CD8-positive, alpha-beta memory T cell (primary cell): ENCODE measurements at places on chromosomes 1 and 21.

- H3K36me3 ChIP-seq: no peaks in the 10 kb centered on the region
- no peak for DNase-seq
- no peaks in the 10 kb centered on the region for H3K27me3 ChIP-seq
- H3K4me3 ChIP-seq: no peak overlapping the region
These were observed 7.4 kb downstream of the DSCAM start for GRCh38 chr21:40839521-40839920.

- no peak overlapping the region for H3K27ac ChIP-seq
- H3K4me3 ChIP-seq: peak overlapping the region; percentile 81
These were observed 1.5 kb downstream of the TNFRSF25 start for GRCh38 chr1:6464514-6464836.

DNA sequence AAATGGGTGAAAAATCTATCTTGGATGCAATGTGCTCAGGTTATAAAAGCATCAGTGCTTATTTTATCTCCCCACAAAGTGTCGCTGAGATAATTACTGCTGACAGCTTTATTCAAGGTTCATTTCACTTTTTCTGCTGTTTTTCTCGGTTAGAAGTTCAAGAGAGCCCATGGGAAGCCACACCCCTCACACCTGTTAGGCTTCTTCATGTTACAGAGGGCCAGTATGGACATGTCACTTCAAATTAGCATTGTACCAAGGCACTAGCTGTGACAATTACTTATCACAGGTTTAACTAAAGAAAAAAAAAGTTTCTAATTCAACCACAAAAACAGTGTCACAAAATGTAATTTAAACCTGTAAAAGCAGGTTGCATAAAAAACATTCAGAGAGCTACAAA, 187.3 kb upstream of the DMRTA2 start:
- H3K4me1 ChIP-seq: no peaks in the 10 kb centered on the region
- no peak overlapping the region for H3K27ac ChIP-seq
- no peaks in the 10 kb centered on the region for H3K27me3 ChIP-seq
- no peak overlapping the region for H3K4me3 ChIP-seq
- DNase-seq: no peak
- no peaks in the 10 kb centered on the region for H3K36me3 ChIP-seq

- H3K4me3 ChIP-seq: no peak overlapping the region
- no peak for DNase-seq
- no peaks in the 10 kb centered on the region for H3K4me1 ChIP-seq
- H3K27me3 ChIP-seq: no peaks in the 10 kb centered on the region
These were observed 194.4 kb downstream of the EIF4G3 start for GRCh38 chr1:20982316-20982715.

- H3K4me1 ChIP-seq: no peaks in the 10 kb centered on the region
- no peaks in the 10 kb centered on the region for H3K27me3 ChIP-seq
- H3K4me3 ChIP-seq: no peak overlapping the region
- no peak overlapping the region for H3K27ac ChIP-seq
These were observed 91.1 kb upstream of the UBE2U start for GRCh38 chr1:64112281-64112680.

GRCh38 chr21:25837533-25838265, 102.9 kb downstream of the GABPA start:
- no peak for DNase-seq
- no peak overlapping the region for H3K4me3 ChIP-seq
- no peaks in the 10 kb centered on the region for H3K36me3 ChIP-seq
- no peak overlapping the region for H3K27ac ChIP-seq

DNA sequence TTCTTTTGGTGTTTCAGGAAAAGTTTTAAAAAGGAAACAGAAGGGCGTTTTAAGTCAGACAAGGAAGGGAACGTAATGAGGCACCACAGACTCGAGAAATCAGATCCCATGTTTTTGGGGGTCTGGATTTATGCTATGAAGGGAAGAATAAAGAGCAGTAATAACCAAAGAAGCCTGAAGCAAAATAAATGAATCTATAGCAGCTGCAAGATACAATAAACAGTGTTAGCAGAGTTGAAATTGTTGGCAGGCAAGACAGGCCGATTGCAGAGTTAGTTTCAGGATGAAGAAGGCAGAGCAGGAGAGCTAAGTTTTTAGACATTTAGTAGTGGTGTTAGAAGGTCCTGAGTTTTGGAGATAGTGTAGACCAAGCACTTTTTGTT, 425 bp downstream of the DDR2 start:
- H3K4me3 ChIP-seq: no peak overlapping the region
- H3K27me3 ChIP-seq: no peaks in the 10 kb centered on the region
- H3K27ac ChIP-seq: no peak overlapping the region

- H3K4me3 ChIP-seq: no peak within 1 kb of the TSS
- DNase-seq: no peak
- no peaks in the 10 kb centered on the region for H3K27me3 ChIP-seq
- peaks cover 15% of the 10 kb centered on the region for H3K4me1 ChIP-seq
These were observed at the start of gene ERVH48-1 for GRCh38 chr21:42925114-42925926. Gene ERVH48-1 (minus strand): TSS chr21:42925630. CDS start chr21:42919006, 6,624 bp downstream.

GRCh38 chr1:84581648-84582047, 7.4 kb upstream of the CTBS start:
- H3K4me3 ChIP-seq: no peak overlapping the region
- H3K27me3 ChIP-seq: no peaks in the 10 kb centered on the region
- H3K27ac ChIP-seq: no peak overlapping the region
- DNase-seq: no peak
- H3K4me1 ChIP-seq: no peaks in the 10 kb centered on the region
- H3K36me3 ChIP-seq: no peaks in the 10 kb centered on the region

GRCh38 chr1:198175423-198176170, 18.8 kb downstream of the NEK7 start:
- H3K27me3 ChIP-seq: no peaks in the 10 kb centered on the region
- peaks cover 97% of the 10 kb centered on the region for H3K4me1 ChIP-seq
- H3K27ac ChIP-seq: no peak overlapping the region
- peak overlapping the region; percentile 4 for H3K4me3 ChIP-seq
- no peaks in the 10 kb centered on the region for H3K36me3 ChIP-seq
- no peak for DNase-seq

- no peak overlapping the region for H3K27ac ChIP-seq
- H3K4me3 ChIP-seq: no peak overlapping the region
- DNase-seq: no peak
These were observed 65.6 kb downstream of the HHAT start for GRCh38 chr1:210394281-210394821.

DNA sequence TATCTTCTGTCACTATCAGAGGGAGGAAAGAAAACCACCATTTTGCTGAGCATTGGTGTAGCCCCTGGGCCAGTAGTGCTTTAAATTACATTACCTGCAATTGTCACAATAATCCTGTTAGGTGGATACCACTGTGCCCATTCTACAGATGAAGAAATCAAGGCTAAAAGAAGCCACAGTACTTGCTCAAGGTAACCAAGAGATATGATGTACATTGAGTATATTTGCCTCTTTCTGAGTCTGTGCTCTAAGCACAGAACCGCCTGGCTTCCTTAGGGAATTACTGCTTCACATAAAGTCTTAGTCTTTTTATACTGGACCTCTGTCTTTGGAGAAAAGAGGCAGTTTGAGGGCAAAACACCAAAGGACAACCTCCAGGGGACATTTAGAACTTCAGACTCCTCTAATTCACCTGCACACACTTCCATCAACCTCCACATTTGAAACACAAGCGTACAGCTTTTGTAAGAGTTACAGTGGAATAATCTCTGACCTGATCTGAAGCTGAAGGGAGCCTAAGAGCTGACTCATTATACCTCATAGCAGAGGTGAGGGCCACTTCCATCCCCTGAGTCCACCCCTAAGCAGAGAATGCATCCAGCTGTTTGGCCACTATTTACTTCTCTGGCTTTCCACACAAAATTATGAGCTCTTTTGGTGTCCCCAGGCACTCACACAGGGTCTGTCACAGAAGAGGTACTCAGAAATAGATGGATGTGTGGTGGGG, 61.8 kb downstream of the PLPP3 start:
- no peaks in the 10 kb centered on the region for H3K36me3 ChIP-seq
- H3K4me3 ChIP-seq: no peak overlapping the region
- H3K4me1 ChIP-seq: no peaks in the 10 kb centered on the region
- no peaks in the 10 kb centered on the region for H3K27me3 ChIP-seq

DNA sequence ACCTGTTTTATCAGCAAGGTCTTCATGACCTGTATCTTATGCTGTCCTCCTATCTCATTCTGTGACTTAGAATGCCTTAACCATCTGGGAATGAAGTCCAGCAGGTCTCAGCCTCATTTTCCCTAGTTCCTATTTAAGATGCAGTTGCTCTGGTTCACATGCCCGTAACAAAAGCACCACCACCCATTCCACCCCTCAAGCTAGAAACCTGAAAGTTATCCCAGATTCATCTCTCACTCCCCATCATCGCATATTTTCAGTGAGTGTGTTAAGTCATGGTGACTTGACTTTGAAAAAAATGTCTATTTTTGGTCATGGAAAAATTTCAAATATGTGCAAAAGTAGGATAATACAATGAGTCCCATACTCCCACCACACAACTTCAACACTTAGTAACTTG, 11.7 kb downstream of the HMGN2 start:
- H3K4me1 ChIP-seq: no peaks in the 10 kb centered on the region
- H3K27me3 ChIP-seq: no peaks in the 10 kb centered on the region
- DNase-seq: no peak
- no peak overlapping the region for H3K4me3 ChIP-seq

- no peaks in the 10 kb centered on the region for H3K27me3 ChIP-seq
- H3K36me3 ChIP-seq: no peaks in the 10 kb centered on the region
- H3K4me3 ChIP-seq: peak overlapping the region; percentile 10
- no peak overlapping the region for H3K27ac ChIP-seq
These were observed 29.4 kb upstream of the PPP2R5A start for GRCh38 chr1:212255705-212256307.

- H3K27ac ChIP-seq: no peak overlapping the region
- no peaks in the 10 kb centered on the region for H3K36me3 ChIP-seq
- no peaks in the 10 kb centered on the region for H3K27me3 ChIP-seq
- no peaks in the 10 kb centered on the region for H3K4me1 ChIP-seq
- H3K4me3 ChIP-seq: no peak overlapping the region
These were observed 108.2 kb downstream of the TIAM1 start for GRCh38 chr21:31235671-31236450.

- no peak overlapping the region for H3K27ac ChIP-seq
- DNase-seq: no peak
- H3K4me3 ChIP-seq: no peak overlapping the region
- no peaks in the 10 kb centered on the region for H3K4me1 ChIP-seq
- H3K36me3 ChIP-seq: no peaks in the 10 kb centered on the region
These were observed 100.3 kb downstream of the CACNA1E start for GRCh38 chr1:181583598-181583997.

DNA sequence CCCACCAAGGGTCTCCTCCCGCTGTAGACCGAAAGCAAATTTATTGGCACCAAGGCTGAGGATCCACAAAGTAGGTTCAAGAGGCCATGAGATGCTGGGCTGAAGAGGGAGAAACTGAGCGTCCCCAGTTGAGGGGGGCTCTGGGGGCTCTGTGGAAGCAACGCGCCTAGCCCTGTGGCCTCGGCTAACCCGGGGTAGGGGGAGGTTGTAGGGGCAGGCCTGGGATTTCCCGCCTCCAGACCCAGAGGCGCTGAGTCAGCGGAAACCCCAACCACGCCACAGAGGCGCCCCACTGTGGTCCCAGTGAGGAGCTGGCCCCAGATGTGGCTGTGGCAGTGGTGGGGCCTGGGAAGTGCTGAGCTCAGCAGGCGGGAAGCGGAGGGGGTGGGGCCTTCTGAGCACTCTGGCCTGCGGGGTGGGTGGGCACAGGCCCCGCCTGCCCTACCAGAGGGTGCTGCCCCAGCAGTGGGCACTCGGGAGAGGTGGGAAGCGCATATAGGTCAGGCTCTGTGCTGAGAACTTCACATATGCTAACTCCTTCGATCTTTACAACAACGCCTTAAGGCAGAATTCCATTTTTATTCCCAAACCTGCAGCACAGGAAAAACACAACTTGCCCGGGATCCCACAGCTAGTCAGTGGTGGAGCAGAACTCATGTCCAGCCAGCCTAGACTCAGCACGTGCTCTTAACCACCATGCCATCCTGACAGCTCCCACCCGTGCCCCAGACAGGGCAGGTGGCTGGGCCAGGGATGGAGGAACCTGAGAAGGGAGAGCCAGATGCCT, 1.5 kb upstream of the COL16A1 start:
- peaks cover 23% of the 10 kb centered on the region for H3K4me1 ChIP-seq
- no peak overlapping the region for H3K4me3 ChIP-seq
- peaks cover 9% of the 10 kb centered on the region for H3K27me3 ChIP-seq
- peak; percentile 79 for DNase-seq

GRCh38 chr1:193486671-193487229, 300.3 kb upstream of the B3GALT2 start:
- DNase-seq: no peak
- no peaks in the 10 kb centered on the region for H3K36me3 ChIP-seq

DNA sequence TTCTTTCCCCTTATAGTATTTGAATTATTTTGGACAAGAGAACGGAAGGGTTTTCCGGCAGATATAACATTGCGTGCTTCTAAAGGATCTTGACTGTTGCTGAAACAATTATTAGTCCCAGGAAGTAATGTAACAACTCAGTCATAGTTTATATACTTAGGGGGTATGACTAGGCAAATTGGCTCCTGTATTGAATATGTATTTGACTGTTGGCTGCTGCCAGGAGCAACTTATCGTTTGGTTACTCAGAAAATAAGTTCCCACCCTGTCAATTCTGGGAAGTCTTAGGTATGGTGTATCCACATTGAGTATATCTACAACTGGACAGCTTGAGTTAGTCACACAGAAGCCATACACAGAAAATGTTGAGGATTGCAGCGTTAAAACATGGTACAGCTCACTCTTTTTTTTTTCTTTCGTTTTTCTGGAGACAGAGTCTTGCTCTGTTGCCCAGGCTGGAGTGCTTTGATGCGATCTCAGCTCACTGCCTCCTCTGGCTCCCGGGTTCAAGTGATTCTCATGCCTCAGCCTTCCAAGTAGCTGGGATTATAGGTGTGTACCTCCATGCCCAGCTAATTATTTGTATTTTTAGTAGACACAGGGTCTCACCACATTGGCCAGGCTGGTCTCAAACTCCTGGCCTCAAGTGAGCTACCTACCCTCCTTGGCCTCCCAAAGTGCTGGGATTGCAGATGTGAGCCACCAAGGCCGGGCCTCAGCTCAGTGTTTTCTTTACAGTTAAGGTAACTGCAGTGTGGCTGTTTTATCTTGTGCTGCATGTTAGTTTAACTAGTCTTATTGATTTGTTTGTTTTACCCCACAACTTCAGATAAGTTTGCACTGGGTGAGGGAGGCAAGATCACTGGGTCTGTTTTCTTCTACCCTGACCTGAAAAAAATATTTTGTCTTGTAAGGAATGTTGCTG, 10.2 kb downstream of the SMAP2 start:
- H3K27ac ChIP-seq: peak overlapping the region; percentile 95
- DNase-seq: no peak
- H3K36me3 ChIP-seq: no peaks in the 10 kb centered on the region
- H3K4me1 ChIP-seq: peaks cover 89% of the 10 kb centered on the region
- no peaks in the 10 kb centered on the region for H3K27me3 ChIP-seq
